Pons (tissue), 1 donor: ENCODE measurements at places on chromosomes 12 and 14.

GRCh38 chr12:31586728-31587127 is 4.2 kb downstream of the DENND5B start:
- DNase-seq, result no peak

DNA sequence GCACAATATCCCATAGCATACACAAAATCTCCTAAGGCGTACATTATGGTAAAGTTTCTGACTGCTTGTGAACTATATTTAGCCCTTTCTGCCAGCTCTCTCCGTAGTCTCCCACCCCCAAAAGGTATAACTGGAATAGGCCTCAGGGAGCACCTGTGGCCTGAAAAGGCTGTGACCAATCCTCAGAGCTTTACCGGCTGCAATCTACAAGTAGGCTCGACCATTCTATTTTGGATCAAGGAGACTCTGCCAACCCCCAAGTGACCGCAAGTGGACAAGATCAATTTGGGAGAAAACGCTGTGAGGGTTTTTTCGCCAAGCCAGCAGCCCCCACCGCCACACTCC is 1.2 kb downstream of the PPTC7 start:
- no peak for DNase-seq

- DNase-seq, result no peak
Observed at GRCh38 chr12:6205144-6205539, 4.9 kb downstream of the CD9 start.

- DNase-seq, result no peak
Observed at GRCh38 chr14:104702106-104702505, 12.7 kb downstream of the INF2 start.

DNA sequence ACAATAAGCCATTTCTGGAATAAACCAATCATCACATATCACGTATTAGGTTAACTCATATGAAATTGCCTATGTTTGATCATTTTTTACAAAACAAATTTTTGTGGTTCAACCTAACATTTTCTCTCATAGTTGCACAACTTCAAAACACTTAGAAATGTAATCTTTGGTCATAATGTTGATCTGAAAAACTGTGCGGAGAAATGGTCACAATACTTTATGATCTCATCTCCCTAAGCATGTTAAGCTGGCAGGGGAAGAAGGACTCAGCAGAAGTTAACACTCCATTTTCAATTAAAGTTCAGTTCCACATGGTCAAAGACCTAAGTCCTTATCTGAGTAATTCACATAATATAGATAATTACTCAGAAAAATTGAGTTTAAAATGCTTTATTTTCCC is 194.8 kb downstream of the CAPZA3 start:
- no peak for DNase-seq

DNA sequence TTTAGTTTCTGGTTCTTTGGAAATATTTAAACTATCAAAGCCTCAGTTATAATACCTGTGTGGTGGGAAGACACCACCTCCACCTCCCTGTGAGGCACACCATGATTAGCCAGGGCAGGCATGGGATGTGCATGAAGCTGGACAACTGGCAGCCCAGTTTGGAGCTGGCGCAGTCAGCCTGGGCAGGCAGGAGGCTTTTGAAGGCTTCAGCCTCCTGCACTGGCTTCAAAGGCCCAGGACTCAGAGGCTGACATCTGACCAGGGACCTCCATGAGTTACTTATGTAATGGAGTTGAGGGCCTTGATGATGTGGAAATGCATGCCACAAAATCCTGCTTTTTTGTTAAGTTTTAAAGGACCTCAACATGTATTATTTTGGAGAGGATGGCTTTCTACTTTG is 30.3 kb downstream of the C14orf132 start:
- DNase-seq, result no peak

- no peak for DNase-seq
Observed at GRCh38 chr12:38367506-38367905, 50.9 kb downstream of the ALG10B start.

DNA sequence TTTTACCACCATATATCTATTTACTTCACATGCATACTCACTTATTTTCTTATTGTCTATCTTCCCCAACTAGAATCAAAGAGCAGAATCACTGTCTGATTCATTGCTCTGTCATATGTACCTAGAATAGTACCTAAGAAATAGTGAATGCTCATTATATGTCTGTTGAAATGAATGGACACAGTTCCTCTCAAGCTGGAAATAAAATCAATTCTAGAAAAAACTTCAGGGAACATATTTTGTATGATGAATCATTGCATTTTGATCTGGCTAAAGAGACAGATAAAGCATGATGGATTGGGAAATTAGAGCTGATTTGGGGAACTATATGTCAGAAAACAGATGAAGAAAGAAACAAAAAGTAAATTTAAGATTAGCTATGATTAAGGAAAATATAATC is 623.3 kb downstream of the C12orf50 start:
- no peak for DNase-seq

DNA sequence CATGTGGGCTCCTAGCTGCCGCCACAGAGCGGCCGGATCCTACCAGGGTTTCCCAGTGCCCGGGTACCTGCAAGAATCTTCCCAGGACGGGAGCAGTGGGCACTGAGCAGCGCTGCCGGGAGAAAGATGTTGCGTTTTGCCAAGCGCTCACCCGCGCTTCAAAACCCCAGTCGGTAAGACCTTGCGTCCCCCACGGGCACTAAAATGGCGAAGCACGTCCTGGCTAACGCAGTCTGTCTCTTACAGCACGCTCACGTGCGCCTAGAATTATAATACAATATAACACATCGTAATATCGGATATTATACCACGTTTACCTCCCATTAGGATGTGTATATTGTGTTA is 35.1 kb upstream of the TBX5 start:
- no peak for DNase-seq

DNA sequence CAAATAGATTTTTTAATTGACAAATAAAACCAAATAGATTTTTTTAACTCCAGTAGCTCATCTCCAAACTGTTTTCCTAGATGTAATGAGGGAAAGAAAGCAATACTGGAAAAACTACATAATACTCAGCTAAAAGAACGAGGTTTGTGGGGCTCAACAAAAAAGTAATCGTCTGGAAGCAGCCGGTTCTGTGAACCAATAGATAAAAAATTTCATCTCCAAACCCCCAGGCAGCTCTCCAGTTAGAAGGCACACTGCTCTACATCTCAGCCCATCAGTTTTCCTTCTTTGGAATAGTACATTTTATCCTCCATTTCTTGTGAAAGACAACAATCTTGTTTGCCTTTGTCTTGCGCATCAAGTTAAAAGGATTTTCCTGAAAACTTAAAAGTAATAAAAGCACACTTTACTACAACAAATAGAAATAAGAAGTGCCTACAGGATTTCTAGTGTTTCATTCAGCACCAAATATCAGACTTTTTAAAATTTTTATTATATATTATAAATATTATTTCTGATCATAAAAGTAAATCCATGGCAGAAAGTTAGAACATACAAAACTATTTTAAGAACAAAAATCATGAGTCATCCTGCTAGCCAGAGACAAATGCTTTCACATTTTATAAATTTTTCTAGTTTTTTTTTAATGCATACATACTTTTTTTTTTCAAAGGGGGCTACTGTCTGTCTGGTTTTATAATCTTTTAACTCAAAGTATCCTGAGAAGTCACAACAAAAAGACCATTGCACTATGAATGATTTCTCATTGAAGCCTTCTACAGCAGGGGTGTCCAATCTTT is 67.7 kb downstream of the EPS8 start:
- DNase-seq, result no peak

DNA sequence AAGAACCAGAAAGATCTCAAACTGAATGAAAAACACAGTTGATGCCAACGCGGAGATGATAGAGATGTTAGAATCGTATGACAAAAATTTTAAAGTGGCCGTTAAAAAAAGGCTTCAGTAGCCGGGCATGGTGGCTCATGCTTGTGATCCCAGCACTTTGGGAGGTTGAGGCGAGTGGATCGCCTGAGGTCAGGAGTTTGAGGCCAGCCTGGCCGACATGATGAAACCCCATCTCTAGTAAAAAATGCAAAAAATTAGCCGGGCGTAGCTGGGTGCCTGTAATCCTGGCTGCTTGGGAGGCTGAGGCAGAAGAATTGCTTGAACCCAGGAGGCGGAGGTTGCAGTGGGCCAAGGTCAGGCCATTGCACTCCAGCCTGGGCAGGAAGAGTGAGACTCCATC is 5.4 kb upstream of the ACVRL1 start:
- no peak for DNase-seq

GRCh38 chr14:52014601-52015267 is 25.4 kb downstream of the RTRAF start:
- DNase-seq, result peak; percentile 95

DNA sequence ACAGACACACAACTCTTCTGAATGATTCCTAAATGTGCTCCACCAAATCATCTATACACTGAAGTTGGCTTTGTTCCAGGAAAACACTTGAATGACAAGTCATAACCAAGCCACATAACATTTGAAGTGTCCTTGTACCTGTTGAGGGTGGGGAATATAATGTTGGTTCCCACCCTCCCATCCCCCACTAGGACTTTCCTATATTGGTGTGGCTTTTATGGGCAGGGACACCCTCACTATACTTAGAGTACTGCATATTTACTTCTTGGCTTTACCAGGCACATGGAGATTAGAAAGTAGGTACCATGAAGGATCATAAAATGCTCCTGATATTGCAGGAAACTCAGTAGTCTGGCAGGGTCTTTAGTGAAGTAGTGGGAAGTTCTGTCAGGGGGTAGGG is 9.7 kb upstream of the BHLHE41 start:
- no peak for DNase-seq

- DNase-seq, result no peak
Observed at GRCh38 chr14:97377550-97377949, 580.4 kb downstream of the VRK1 start.

DNA sequence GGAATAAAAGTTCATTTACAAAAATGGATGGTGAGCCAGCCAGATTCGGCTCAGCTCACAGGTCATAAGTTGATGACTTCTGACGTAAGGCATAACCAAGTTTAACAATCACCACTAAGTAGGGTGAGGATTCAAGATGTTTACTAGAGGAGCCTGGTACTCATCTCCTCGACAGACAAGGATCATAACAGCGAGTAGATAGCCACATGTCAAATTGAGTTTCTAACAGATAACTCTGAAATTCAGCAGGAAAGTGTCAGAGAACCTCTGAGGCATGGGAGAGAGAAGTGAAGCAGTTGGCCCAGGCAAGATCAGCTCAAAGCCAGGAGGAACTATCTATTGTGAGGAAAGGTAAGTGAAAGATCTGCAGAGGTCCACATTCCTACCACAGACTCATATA is 208.7 kb downstream of the NELL2 start:
- DNase-seq, result no peak
